IMR-90 (cell line): ENCODE measurements at places on chromosomes 7 and 10. TPM values are rescaled to one million over a fixed set of nuclear protein-coding genes. Genes with fewer than 3 reads are reported as not detected.

DNA sequence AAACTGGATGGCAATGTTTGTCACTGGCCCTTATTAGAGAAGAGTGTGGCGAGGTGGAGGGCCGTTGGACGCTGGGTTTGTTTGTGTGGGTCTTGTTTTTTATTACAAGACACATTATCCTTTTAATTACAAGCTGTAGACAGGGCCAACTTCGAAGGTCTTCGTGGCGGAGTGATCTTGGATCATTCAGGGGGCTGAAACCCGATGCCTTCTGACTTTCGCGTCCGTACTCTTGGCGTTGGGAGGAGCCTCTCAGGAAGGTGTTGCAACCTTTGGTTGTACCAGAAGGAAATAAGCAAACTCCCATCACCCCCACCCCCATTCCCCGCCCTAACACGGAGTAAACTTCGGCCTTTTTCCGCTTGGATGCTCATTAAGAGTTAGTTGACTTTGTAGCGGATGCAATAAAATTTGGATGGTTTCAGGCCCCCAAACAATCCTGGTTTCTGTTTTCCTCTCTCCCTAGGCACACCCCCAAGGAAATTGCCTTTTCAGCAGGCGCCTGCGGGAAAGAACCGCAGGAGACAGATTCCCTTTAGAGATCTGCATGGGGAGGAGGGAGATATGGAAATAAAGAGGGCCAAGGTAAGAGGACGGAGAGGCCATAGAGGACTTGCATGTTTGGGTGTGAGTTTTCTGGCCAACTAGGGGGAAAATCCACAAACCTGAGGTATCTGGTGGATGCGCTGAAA is 294.5 kb upstream of the NFE2L3 start:
- no peaks in the 10 kb centered on the region for H3K36me3 ChIP-seq
- H3K4me3 ChIP-seq: peak overlapping the region; percentile 57
- DNase-seq: peak; percentile 55
- H3K4me1 ChIP-seq: no peaks in the 10 kb centered on the region
- H3K27ac ChIP-seq: peak overlapping the region; percentile 82
- peaks cover 3% of the 10 kb centered on the region; the same call in 1 of the 2 replicates for H3K27me3 ChIP-seq

SPDYE2 gene
- total RNA-seq: not detected in 2 replicates

NODAL gene
- total RNA-seq: not detected in 2 replicates

- H3K4me3 ChIP-seq: no peak overlapping the region
- H3K27me3 ChIP-seq: peaks cover 3% of the 10 kb centered on the region
- DNase-seq: peak; percentile 39
- no peak overlapping the region for H3K27ac ChIP-seq
Observed at GRCh38 chr7:136687693-136688322, 180.6 kb upstream of the CHRM2 start.

GFRA1 gene
- 8.6 and 9.1 TPM in 2 replicates for total RNA-seq

GRCh38 chr7:11754933-11755332 is 77.1 kb downstream of the THSD7A start:
- no peak overlapping the region for H3K4me3 ChIP-seq
- H3K27me3 ChIP-seq: no peaks in the 10 kb centered on the region
- no peak for DNase-seq
- no peaks in the 10 kb centered on the region for H3K4me1 ChIP-seq

GRCh38 chr10:23094786-23095403 is 484 bp upstream of the MSRB2 start:
- H3K27ac ChIP-seq: 0 out of 2 replicates have a peak overlapping the region, but pooled peaks have one; percentile 17
- peak overlapping the region; percentile 38 for H3K4me3 ChIP-seq

ZNF727 gene
- total RNA-seq: not detected in 2 replicates

PRLHR gene
- not detected in 2 replicates for total RNA-seq

PIK3CG gene
- total RNA-seq: under 0.01 TPM in 2 replicates

DNA sequence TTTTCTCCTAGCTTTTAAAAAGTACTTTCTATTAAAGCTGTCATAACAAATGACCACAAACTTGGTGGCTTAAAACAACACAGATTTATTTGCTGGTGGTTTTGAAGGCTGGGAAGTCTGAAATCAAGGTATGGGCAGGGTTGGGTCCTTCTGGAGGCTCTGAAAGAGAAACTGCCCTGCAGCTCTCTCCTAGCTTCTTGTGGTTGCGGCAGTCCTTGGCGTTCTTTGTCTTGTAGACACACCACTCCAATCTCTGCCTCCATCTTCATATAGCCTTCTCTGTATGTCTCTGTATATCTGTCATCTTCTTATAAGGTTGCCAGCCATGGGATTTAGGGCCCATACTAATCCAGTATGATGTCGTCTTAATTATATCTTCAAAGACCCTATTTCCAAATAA is 79.4 kb upstream of the PRR15 start:
- no peak for DNase-seq
- no peak overlapping the region for H3K27ac ChIP-seq
- no peaks in the 10 kb centered on the region for H3K36me3 ChIP-seq
- H3K27me3 ChIP-seq: peaks cover 10% of the 10 kb centered on the region; the same call in 1 of the 2 replicates
- no peaks in the 10 kb centered on the region for H3K4me1 ChIP-seq

VSTM2A gene
- total RNA-seq: not detected in 2 replicates

DNA sequence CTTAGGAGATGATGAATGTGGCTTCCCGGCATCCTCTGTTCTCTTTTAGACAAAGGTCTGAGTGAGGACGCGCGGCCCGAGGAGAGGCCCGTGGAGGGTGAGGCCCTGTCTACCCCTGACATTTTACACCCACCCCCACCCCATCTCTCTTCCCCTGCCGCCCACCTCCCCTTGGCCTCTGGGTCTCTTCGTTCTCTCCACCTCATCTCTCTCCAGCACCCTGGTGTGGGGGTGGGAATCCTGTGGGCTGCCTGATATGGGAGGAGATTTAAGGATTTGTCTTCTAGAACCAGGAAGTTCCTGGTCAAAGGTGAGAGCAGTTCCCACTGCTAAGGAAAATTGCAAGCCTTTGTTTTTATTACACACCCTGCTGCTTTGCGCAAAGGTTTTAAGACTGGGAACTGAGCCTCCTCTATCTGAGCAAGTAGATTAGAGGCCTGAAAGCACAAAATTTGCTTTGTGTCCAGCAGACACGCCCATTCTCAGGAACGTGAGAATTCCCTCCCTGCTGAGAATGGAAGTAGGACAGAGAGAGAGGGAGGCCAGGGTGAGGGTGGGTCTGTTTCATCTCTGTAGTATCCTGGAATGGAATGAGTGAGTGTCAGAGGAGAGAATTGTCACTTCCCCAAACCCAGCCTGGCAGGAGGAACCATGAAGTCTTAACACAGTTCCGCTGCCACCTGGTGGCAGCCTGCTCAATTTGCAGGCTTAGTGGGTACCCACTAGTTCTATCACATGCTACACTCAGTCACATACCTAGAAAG is 91.2 kb downstream of the GTF2IRD1 start:
- no peaks in the 10 kb centered on the region for H3K27me3 ChIP-seq
- no peak overlapping the region for H3K4me3 ChIP-seq
- peak; percentile 64 for DNase-seq
- peaks cover 43% of the 10 kb centered on the region for H3K36me3 ChIP-seq
- H3K27ac ChIP-seq: no peak overlapping the region

GRCh38 chr7:128827248-128827958 is 2.8 kb upstream of the FLNC start:
- H3K27ac ChIP-seq: peak overlapping the region; percentile 81
- peak; percentile 83 for DNase-seq
- no peaks in the 10 kb centered on the region for H3K36me3 ChIP-seq
- H3K4me3 ChIP-seq: no peak overlapping the region

DNA sequence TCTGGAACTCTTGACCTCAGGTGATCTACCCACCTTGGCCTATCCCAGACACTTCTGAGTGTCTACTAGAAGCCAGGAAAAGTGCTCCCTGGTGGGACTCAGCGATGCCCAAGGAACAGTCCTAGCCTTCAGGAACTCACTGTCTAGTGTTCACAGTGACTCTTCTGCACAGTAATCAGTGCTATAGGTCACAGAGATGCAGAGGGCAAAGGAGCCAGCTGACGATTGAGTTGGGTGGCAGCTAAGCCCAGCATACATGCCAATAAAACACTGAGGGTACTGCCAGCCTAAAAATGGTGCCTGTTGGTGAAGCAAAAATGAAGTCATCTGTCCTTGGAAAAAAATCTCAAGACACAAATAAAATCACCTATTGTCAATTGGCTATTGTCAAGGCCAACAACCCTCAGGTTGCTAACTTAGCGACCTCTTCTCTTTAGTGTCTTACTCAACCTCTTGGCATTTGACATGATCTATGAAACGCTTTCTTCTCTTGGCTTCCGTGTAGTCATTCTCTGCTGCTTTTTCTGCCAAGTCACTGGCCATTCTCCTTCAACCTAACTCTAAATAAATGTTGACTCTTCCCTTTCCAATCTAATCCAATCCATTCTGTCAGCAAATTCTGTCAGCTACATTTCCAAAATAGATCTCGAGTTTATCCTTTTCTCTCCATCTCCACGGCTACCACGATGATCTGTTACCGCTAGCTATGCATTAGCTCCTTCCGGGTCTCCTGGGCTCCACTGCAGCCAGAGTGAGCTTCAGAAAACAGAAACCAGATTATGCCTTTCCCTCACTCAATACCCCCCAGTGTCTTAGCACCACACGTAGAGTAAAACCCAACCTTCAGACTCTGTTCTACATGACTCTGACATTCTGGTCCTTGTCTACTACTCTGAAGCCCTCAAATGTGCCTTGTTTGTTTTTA is 99.2 kb downstream of the ATXN7L1 start:
- H3K27me3 ChIP-seq: no peaks in the 10 kb centered on the region
- H3K27ac ChIP-seq: peak overlapping the region; percentile 61
- H3K4me1 ChIP-seq: peaks cover 22% of the 10 kb centered on the region
- 0 out of 2 replicates have a peak, but pooled peaks cover 1% of the 10 kb centered on the region for H3K36me3 ChIP-seq

DNA sequence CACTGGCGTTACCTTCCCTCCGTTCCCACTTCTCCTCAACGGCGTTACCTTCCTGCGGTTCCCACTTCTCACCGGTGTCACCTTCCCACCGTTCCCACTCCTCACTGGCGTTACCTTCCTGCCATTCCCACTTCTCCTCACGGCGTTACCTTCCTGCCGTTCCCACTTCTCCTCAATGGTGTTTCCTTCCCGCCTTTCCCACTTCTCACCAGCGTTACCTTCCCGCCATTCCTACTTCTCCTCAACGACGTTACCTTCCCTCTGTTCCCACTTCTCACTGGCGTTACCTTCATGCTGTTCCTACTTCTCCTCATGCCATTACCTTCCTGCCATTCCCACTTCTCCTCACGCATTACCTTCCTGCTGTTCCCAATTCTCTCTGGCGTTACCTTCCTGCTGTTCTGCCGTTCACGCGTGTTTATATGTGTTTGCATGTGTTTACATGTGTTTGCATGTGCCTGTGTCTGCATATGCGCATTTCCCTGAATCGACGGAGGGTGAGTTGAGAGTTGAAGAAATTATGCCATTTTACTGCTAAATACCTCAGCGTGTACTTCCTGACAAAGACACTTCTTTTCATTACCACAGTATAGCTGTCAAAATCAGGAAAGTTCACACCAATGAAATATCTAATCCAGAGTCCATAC is 23.2 kb upstream of the CFAP46 start:
- DNase-seq: no peak
- no peaks in the 10 kb centered on the region for H3K36me3 ChIP-seq
- no peak overlapping the region for H3K27ac ChIP-seq
- H3K4me3 ChIP-seq: no peak overlapping the region

- H3K27ac ChIP-seq: no peak overlapping the region
- DNase-seq: no peak
- peaks cover 2% of the 10 kb centered on the region; the same call in 1 of the 2 replicates for H3K4me1 ChIP-seq
- H3K36me3 ChIP-seq: no peaks in the 10 kb centered on the region
- H3K27me3 ChIP-seq: peaks cover 64% of the 10 kb centered on the region
Observed at GRCh38 chr10:28668363-28669226, 8.7 kb upstream of the BAMBI start.

DNA sequence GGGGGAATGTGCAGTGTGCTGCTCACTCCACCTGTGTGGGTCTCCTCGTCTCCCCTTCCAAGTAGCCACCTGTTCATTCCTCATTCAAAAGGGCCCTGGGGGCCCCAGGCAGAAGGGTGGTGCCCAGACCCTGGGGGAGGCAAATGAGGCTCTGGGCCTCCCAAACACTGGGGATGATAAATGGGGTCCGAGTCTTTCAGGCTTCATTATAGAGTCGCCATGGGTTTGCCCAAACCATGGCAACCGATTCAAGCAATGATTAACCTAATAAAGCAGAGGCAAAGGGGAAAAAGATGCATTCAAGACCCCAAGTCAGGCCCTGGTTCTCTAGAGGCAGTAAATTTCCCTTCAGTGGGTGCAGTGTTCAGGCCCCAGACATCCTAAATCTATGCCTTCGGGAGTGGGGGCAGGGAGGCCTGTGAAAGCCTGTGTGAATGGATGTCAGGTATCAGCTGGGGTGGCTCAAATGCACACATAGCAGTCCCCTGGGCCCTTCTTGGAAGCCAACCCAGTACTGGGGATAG is 10.4 kb downstream of the NEUROG3 start:
- no peak overlapping the region for H3K4me3 ChIP-seq
- no peaks in the 10 kb centered on the region for H3K36me3 ChIP-seq
- DNase-seq: no peak
- H3K4me1 ChIP-seq: no peaks in the 10 kb centered on the region
- H3K27me3 ChIP-seq: peaks cover 28% of the 10 kb centered on the region
- no peak overlapping the region for H3K27ac ChIP-seq

DNA sequence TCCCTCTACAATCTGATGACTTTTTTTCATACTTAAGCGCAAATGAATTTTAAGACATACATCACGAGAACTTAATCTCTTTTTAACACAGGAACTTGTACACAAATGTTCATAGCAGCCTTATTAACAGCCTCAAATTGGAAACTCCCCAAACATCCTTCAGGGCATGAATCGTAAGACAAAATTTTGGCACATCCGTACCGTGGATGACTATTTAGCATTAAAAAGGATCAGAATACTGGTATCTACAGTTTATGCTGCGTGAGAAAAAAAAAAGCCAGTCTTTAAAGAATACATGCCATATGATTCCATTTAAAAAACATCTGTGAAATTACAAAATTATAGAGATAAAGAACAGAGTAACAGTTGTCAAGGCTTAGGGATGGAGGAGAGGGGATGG is 46.8 kb downstream of the PDE1C start:
- no peak for DNase-seq
- H3K36me3 ChIP-seq: no peaks in the 10 kb centered on the region
- H3K4me3 ChIP-seq: no peak overlapping the region
- no peak overlapping the region for H3K27ac ChIP-seq

DNA sequence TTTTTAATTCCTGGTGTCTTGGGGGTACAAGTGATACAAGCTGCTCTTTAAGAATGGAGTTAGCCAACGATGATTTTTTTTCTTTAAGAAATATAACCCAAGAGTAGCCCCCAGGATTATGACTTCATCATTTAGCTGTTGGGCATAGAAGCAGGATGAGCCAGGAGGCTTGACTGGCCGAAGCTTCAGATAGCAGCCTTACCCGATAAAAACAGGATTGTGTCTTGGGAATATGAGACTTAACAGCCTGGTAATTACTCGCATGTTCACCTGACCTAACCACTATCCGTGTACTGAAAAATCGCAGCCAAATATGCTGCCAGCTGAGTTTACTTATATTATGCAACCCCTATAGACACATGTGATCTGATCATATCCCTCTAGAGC is 346.0 kb upstream of the BMPER start:
- no peak overlapping the region for H3K27ac ChIP-seq
- H3K36me3 ChIP-seq: no peaks in the 10 kb centered on the region
- no peak for DNase-seq
- H3K4me3 ChIP-seq: no peak overlapping the region

GRCh38 chr7:155741805-155742204 is 70.5 kb downstream of the SHH start:
- no peak overlapping the region for H3K4me3 ChIP-seq
- H3K27me3 ChIP-seq: no peaks in the 10 kb centered on the region
- H3K4me1 ChIP-seq: no peaks in the 10 kb centered on the region
- no peak for DNase-seq
